Neural crest cell (in vitro differentiated cells): ENCODE measurements at places on chromosomes 3 and 15. TPM values are rescaled to one million over a fixed set of nuclear protein-coding genes. Genes with fewer than 3 reads are reported as not detected.
A peak's percentile ranks its signal among the peaks of the same experiment; 100 is the strongest.

GRCh38 chr3:12175844-12176453, 17.2 kb upstream of the TIMP4 start:
- DNase-seq: peak; percentile 62

- DNase-seq: no peak
These were observed 3.1 kb downstream of the ZNF710 start for GRCh38 chr15:90004252-90004651.

- no peak for DNase-seq
These were observed 129.0 kb upstream of the THRB start for GRCh38 chr3:24623657-24624056.

GRCh38 chr15:57122080-57122840, 203.8 kb downstream of the TCF12 start:
- DNase-seq: no peak

- no peak for DNase-seq
These were observed 227.1 kb downstream of the RPLP1 start for GRCh38 chr15:69679623-69680228.

DNA sequence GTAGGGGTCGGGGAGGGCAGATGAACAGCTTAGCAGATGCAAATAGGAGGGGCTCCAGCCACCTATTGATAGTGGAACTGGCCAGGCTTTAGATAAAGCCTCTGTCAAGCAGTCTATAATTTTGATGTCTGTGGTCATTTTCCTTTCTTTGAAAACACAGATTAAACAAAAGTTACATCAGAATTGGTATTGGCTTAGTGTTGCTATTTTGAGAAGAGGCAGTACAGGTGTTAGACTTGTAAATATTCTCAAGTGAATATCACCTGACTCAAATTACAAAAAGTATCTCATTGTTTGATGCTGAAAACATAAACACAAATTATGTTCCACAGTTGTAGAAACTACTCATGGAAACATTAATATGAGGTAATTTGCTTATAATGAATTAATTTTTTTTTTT, 18.1 kb downstream of the GHRL start:
- DNase-seq: no peak

GRCh38 chr3:173676094-173676493, 278.6 kb downstream of the NLGN1 start:
- no peak for DNase-seq

DNA sequence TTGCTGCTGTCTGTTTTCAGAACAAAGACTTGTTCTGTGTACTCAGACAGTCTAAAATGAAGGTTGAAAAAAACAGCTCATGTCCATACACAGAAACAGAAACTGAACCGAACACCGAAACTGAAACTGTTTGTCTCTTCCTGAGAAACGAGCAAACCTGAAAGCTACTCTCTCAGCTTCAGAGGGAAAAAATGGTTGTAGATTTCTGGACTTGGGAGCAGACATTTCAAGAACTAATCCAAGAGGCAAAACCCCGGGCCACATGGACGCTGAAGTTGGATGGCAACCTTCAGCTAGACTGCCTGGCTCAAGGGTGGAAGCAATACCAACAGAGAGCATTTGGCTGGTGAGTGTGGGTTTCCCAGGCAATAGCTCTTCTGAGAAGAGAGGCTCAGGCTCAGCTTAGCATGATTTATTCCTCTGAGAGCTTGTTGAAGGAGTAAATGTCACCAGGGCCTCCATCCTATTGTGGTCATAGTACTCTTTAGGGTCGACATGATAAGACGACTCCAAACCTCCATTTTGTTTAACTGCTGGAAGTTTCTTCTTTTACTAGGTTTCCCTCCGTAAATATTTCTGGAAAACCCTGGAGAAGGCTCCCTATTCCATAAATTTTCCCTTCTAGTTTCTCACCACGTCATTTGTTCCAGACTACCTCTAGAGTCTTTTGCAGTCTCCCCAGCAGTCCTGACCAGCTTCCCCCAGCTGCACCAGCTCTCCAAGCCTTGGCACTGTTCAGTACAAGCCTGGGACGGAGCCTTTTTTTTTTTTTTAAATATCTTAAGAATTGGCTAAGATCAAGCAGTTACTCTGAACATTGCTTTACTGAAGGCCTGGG, at the start of gene RTP4:
RTP4 (plus strand) TSS at position 135 of the 838 bp plus-strand sequence; CDS start at position 192, 57 bp downstream.
- no peak for DNase-seq

GRCh38 chr15:91516866-91517265, 336.6 kb upstream of the SLCO3A1 start:
- no peak for DNase-seq

DNA sequence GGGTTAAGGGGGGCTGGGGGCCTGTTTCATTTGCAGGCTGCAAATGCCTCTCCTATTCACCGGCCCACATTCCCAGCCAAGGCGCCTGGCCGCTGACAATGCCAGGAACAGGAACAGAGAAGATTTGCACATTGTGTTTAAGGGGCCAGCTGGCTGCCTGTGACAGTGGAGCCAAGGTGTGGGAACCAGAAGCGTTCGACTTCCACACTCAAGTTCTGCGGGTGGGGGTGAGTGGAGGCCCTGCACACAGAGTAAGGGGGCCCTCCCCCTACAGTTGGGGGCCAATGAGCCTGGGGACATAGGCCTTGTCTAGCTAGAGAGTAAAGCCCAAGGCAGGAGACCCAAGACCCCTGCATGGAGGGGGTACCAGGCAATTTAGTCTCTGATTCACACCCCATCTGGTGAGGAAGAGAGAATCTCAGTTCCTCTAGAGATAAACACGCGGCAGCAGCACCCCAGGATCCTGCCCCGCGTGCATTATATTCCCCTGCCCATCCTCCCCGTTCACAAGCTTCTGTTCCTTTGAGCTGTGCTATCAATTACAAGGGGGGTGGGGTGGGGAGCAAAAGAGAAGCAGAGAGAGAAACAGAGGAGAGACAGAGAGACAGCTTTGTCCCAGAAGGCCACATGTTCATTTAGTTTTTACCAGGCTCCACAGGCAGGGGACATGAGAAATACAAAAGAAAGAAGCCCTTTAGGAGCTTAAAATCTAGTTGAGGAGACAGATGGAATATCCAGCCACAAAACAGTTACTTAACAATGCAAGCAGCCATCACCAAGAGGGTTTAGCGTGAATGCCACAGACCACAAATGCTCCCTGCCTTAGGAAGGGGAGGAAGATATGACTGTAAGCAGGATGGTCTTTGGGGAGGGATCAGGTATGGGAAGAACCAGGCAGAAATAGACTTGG, 9.2 kb downstream of the IGDCC3 start:
- peak; percentile 55 for DNase-seq

DNA sequence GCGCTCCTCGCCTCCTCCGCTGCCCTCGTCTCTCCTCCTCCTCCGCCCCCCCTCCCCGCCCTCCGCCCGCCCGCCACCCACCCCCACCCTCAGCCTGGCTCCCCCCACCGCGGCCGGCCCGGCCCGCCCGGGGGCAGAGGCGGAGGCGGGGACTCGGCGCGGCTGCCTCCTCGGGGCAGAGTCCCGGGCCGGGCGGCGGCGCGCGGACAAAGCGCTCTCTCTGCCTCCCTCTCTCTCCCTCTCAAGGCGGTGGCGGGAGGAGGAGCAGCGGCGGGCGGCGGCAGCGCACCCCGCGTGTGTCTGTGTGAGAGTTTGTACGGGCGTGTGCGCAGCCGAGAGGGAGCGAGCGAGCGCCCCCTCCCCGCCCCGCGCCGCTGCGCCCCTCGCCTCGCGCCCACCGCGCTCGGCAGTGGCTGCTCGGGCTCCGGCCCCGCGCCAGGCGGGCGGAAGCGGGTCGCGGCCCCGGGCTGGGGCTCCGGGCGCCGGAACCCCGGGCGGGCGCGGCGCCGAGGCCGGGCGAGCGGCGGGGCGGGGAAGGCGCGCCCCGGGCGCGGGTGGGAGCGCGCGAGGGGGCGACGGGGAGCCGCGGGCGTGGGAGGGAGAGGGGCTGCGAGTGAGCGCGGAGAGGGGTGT, at the start of gene IGF2BP2:
IGF2BP2 (minus strand) TSS at position 37 of the 633 bp plus-strand sequence. CDS start 82 bp downstream, outside the sequence.
- peak; percentile 77 for DNase-seq

DNA sequence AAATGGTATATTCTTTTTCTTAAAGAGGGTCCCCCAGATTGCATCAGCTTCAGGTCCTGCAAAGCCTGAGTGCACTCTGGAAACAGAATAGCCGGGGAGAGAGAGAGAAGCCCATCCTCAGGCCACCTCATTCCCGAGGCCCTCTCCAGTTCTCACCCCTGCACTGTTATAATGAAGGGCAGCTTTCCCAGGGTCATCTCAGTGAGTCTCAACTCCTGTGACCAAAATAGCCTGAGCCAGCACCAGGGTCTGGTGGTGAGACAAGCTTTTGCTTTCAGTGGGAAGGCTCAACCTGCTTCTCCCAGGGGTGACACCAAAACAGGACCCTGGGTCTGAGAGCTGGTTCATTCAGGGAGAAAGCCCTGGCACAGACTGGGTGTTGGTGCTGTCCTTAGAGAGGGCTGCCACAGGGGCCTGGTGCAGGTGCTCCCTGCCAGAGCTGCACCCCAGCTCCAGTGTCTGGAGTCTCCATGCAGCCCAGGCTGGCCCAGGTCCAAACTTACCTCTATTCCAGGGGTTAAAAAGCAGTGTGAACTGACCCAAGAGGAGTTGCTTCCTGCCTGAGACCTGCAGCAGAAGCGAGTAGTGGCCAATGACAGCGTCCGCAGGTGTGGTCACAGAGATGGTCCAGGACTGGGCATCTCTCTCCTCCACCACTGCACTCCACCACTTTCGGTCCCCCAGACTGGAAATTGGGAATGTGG, 6.1 kb downstream of the EPB42 start:
- no peak for DNase-seq

DNA sequence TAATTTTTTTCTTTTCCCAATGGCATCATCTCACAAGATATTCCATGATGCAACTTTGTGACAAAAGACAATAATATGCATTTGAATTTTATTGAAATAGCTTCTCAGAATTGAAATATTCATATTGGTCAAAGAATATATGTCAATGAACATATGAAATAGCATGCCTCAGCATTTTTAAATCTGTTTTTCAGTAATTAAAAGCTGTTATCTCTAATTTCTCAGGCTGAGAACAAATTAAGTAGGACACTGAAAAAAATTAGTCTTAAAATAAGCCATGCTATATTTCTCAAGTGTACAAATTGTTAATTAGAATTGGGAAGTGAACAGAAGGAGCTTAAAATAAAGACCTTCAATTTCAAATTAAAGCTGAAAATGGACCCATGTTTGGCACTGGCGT, 570.1 kb downstream of the MFSD1 start:
- no peak for DNase-seq

DNA sequence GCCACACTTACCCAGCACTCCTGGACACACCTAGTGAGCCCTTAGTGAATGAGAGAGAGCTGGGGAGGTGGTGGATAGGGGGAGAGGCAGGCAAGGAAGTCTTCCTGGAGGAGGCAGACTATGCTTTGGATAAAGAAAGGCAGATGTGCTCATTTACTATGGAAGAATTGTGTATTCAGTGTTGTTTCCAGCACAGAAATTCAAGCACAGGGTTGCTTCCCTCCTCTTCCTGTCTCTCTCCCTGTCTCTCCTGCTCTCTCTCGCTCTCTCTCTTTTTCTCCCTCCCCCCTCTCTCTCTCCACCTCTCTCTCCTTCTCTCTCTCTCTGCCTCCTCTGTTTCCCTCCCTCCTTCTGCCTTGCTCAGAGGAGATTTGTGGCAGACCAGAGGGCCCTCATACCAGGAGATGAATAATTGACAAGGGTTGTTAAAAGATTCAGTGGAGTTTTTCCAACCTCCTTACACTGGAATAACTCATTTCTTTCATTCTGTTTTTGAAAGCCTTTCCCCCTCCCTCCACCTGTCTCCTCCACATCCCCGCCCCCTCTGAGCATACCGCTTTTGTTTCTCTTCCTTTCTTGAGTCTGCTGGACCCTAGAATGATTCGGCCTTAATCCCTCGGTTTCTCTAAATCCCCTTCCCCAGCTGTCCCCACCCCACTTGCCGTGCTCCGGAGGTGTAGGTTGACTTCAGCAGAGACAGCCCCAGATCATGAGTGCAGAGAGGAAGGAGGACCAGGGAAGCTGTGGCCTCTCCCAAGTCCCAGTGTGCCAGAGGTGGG, 65.6 kb downstream of the CCDC33 start:
- DNase-seq: no peak

- DNase-seq: no peak
These were observed 111.0 kb downstream of the TPRG1 start for GRCh38 chr3:189282741-189283140.

DNA sequence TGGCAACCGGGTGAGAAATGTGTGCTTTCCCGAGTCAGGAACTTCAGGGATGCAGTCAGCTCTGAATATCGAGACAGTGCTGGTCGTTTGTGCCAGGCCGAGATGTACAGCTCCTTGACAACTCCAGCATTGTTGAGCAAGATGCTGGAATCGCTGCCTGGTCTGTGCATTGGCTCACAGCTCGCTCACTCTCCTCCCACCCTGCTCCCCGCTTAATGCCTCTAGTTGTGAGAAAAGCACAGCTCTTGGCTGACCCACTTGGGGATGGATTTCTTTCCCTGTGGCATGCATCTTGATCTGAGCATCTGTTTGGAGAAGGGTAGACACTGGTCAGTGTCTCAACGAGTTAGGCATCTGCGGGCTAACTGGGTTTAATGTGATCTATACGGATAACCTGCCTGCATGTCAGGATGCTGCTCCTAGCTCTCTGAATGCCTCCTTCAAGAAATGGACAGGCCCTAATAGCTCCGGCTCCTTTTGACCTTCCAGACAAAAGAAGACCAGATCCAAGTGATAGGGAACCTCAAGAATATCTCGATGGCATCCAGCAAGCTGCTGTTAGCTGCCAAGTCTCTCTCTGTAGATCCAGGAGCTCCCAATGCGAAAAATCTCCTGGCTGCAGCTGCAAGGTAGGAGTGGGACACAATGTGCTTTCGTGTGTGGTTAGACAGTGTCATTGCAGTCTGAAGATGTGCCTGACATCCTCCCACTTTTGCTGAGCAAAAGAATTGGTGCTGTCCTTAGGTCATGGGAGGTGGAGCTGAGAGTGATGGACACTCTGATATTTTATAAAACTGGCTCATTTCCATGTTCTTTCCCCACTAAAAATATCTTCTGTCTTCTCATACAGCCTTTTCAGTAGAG, 302.2 kb upstream of the TPM1 start:
- DNase-seq: no peak

DNA sequence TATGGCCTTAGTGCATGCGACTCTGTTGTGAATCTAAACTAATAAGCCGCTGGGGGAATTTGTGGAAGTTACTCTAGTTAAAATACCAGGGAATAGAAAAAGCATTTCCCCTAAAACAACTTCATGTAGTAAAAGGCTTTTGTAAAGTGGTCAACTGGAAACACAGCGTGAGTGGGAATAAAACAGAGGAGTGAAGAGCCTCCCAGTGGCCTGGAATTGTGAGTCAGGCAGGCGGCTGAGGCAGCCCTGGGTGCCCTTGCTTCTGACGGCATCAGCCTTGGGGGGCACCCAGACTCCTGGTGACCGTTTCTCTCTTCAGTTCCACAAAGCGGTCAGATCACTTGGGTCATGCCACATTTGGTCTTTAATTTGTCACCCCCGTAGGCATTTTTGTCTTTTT, 108.4 kb downstream of the GHSR start:
- DNase-seq: no peak

PLCH1 gene
- total RNA-seq: 21.4 and 22.4 TPM in 2 replicates

SUSD5 gene
- total RNA-seq: 1.8 and 2.1 TPM in 2 replicates

CCDC12 gene
- total RNA-seq: 53.2 and 54.3 TPM in 2 replicates
